ENCODE measurements at places on chromosomes 12 and 14.

DNA sequence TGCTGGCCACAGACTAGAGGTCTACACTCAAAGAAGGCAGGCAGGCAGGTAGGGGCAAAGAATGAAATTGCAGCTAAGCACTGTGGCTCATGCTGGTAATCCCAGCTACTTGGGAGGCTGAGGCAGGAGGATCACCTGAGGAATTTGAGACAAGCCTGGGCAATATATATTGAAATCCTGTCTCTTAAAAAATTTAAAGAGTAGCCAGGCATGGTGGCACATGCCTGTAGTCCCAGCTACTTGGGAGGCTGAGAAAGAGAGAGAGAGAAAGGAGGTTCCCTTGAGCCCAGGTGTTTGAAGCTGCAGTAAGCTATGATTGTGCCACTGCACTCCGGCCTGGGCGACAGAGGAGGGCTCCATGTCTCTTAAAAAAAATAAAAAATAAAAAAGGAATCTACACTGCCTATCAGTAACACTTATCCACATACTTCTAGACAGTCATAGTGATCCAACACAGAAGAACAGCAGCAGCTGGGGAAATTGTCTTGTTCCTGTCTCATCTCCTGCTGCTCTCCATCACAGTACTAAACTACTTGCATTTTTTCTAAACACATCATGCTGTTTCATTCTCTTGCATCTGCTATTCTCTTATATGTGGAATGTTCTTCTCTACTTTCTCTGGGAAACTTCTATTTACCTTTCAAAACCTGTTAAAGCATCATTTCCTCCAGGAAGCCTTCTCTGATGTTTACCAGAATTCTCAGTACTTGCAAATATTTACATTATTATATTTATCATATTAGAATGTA lies 57.2 kb downstream of the ATF7 start:
- no peak for DNase-seq

GRCh38 chr14:88599326-88599725 lies 36.5 kb downstream of the ZC3H14 start:
- DNase-seq = no peak

DNA sequence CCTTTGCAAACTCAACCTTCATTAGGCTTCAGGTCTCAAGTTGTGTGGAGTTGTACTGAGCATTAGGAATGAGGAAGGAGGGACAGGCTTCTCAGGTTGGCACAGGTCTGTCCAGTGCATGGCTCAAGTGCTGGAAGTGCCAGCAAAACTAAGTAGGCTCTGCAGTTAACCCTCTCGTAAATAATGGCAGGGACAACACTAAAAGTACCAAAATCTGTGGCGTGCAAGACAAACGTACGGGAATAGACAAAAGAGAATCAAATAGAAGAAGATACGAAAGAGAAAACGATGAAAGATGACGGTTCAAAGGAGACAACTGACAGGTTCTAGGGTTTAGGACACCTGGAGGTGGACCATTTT lies 612 bp downstream of the TRAPPC6B start:
- DNase-seq = no peak

DNA sequence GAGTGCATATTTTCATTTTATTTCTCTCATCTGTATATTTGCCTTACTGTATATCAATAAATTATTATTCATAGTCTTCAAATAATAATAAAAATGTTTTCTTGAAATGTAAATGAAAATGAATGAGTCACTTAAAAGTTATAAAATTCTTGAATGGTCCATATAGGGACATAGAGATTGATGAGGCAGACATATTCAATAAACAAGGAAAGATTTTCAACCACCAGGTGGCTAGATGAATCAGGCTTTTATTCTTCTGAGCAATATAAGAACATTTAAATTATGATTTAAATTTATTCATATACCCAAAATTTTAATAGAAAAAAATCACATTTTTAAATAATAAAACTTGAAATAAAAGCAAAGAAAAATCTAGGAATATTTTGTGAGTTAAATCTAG lies 249.5 kb downstream of the ACSS3 start:
- DNase-seq = no peak

DNA sequence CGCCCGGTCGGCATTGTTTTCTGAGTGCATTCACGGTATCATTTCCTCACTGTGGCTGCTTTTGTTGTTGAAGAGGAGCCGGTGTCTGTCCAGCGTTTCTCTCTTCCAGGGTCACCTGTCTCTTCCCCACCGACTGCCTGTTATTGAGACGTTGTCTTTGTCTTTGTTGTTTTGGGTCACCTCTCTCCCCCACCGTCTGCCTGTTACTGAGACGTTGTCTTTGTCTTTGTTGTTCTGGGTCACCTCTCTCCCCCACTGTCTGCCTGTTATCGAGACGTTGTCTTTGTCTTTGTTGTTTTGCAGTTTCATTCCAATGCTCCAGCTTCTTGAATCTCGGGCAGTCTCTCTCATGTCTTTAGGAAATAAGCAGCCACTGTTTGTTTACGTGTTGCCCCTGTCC lies 69.9 kb downstream of the DDX51 start:
- DNase-seq = no peak

DNA sequence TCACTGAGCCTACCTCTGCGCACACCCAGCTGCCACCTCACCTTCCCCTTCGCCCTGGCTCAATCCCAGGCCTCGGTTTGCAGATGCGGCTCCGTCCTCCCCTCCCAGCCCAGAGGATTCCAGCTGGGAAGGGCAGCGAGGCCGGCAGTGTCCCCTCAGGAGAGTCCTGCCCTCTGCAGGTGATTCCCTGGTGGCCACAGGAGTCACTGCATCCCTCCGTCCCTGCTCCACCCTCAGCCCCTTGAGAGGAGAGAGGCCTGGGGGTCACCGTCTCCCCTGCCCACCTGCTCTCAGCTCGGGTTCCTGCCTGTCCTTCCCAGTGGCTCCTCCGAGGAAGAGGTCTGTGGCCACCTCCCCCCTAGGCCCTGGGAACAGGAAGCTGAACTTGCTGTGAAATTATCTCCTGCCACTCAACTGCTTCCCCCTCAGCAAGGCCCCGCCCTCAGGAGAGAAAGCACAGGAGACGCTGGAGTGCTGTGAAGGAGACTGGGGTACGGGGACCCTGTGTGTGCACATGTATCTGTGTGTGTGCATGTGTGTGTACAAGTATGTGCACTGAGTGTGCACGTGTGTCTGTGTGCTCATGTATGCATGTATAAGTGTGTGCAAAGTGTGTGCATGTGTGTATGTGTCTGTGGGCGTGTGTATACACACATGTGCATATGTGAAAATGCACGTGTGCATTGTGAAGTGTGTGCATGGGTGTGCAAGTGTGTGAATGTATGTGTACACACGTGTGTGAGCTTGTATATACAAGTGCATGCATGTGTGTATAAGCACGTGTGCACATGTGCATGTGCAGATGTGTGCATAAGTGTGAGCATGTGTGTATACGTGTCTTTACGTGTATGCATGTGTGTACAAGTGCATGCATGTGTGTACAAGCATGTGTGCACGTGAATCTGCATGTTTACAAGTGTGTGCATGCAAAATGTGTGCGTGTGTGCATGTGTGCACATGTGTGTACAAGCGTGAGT lies 13.2 kb upstream of the GALNT9 start:
- no peak for DNase-seq

DNA sequence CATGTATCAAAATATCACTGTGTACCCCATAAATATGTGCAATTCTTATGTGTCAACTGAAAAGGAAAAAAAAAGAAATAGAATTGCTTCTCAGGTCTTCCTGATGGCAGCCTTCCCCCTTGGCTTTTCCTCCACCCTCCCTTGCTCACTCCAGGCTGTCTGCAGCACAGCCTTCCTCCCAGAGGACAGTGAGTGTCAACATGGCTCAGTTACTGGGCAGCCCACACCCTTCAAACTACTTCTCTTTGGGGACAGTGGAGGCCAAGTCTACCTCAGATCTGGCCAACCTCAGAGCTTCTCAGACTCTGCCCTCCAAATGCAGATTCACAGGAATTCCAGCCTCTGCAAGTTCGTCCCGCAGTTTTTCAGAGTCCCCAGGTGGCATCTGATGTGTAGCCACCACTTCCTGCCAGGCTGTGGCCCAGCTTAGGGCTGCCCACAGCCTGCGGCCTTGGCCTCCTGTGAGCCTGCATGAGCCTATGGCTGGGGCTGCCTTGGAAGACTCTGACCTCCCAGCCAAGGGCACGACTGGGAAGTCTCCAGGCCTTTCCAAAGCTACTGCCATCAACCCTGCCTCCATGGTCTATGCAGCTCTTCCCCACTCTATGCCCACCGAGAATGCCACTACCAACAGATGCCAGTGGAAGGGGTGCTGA lies 148.0 kb upstream of the PWP1 start:
- DNase-seq = no peak

DNA sequence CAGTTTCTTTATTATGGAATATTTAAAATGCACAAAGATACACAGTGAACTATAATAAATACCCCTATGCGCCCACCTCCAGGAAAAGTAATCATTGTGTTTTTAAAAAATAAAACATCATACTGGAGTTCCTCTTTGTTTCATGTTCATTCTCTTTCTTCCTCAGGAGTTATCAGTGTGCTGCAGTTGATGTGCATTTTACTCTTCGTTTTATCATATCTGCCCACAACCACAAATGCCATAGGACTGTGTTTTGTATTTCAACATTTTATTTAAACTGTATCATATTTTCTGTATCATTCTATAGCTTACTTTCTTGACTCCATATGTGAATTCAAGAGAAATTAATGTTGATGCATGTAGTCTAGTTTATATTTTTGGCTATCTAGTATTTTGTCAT lies 53.9 kb downstream of the TSHR start:
- DNase-seq = no peak

GRCh38 chr12:70648191-70648590 lies 11.0 kb upstream of the PTPRB start:
- DNase-seq = no peak

DNA sequence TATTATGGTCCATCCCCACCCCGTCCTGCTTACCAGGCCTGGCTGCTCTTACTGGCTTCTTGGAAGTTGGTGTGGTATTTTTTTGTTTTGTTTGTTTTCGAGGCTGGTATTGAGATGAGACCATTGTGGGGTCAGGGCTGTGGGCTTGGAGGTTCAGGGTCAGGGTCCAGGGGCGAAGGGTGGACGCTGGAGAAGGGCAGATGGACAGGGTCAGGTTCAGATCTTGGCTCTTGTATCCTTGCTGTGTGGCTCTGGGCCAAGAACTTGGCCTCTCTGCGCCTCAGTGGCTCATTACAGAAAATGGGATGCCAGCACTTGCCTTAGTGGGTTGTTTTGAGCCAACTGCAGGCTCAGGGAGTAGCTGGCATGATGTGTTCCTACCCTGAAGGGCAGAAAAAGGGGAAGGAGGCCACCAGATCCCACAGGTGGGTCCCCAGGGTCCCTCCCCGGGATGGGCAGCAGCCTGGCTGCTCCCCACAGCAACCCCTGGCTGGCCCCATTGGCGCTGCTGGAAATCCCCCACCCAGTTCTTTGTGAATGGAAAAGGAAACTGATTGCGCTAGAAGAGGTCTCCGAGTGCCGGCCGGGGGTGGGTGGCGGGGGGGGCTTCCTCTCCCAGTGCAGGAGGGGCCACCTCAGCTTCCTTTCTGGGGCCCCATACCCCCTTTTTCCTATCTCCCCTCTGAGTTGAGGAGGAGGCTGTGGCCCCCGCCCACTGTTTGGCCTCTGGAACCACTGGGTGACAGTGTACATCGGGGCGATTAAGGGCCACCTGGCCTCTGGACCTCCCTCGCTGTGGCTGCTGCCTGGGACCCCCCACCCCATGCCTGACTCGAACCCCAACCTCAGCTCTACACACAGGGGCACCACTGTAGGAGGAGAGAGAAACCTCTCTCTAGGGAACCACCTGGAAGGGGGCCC lies 25.0 kb downstream of the SH2B3 start:
- DNase-seq = no peak

DNA sequence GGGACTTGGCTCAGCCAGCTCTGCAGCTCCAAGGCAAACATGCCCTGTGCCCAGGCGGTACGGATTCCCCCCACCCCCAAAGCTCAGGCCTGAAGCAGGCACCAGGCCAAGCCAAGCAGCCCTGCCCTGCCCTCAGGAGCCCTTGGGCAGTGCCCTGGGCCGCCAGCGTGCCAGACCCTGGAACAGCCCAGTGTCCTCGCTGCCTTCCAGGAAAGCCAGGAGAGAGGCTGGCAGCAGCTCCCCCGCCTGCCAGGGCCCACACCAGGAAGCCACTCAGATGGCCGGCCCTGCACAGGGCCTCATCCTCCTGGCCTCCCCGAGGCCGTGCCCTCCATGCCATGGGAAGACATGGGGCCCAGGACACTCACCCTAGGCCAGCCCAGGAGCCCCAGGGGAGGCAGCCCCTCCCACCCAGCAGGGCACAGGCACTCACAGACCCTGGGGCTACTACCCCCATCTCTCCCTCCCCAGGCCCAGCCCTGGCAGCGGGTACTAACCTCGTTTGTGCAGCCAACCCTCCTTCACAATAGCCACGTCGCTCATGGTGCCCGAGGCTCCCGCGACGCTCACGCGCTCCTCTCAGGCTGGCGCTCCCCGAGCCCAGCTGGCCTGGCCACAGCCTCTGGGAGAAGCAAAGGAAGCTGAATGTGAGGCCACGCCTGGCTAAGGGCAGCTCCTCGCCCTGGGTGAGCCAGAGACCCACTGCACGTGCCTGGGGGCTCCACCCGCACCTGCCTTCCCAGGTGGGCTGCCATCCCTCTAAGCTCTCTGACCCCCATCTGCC lies 3.3 kb downstream of the AKT1 start:
- peak; percentile 76 for DNase-seq

GRCh38 chr12:132218915-132219314 lies 74.7 kb downstream of the NOC4L start:
- DNase-seq = peak; percentile 56

DNA sequence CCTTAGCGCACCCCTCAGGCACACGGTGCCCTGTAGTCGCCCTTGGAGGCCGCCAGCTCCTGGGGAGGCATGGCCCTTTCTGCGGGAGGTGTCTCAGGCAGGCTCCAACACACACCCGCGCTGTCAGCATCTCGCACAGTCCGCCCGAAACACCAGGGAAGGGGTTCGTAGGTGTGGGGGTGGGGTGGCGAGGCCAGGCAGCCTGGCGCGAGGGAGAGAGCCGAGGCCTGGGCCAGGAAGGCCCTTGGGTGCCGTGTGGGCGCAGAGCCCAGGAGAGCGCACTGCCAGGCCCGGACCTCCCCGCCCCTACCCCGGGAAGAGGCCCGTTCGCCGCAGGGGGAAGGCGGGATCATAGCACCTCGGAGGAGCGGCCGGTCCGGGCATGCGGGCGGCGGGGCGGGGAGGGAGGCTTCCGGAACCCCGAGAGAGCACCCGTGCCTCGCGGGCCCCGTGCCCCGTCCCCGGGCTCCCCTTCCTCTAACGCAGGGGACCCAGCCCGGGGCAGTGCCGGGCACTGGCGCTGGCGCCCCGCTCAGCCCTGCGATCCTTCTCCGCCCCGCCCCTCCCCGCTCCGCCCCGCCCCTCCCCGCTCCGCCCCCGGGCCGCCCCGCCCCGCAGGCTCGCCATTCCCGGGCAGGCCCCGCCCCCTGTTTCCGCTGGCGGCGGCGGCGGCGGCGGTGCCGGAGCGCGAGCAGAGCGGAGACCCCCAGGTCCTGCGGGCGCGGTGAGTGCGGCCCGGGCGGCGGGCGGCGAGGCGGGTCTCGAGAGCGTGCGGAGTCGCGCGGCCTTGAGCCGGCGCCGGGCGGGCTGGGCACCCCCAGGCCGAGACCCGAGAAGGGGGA lies at the start of gene TSPAN9:
Gene TSPAN9, plus strand, starts transcription at position 650 of the 842 bp plus-strand sequence. CDS start 123,815 bp downstream, outside the sequence.
- DNase-seq = peak; percentile 93

GRCh38 chr12:44837114-44837755 lies 38.9 kb downstream of the NELL2 start:
- DNase-seq = no peak

- DNase-seq = no peak
These were observed 154.5 kb downstream of the TGFB3 start for GRCh38 chr14:75827331-75827730.
